Fibroblast of skin of right quadriceps (primary cell): ENCODE measurements at places on chromosomes 4 and X.

GRCh38 chr4:38785901-38786402 is 3.2 kb upstream of the TLR10 start:
- no peak for DNase-seq

DNA sequence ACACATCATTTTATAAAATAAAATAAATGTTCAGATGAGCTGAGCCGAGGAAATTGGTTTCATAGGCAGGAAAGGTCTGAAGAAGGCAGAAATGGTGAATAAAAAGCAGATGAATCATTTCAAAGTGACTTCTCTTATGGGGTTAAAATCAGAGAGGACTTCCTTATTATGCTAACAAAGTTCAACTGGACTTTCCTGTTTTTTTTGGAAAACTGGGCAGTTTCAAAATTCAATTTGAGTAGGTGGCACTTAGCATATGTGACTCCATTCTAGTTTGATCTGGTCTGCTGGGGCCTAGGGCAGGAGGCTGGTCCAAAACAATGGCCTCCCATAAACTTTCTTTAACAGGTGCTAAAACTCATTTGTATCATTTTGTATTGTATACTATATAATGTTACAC is 1794.9 kb upstream of the TENM3 start:
- DNase-seq: no peak

DNA sequence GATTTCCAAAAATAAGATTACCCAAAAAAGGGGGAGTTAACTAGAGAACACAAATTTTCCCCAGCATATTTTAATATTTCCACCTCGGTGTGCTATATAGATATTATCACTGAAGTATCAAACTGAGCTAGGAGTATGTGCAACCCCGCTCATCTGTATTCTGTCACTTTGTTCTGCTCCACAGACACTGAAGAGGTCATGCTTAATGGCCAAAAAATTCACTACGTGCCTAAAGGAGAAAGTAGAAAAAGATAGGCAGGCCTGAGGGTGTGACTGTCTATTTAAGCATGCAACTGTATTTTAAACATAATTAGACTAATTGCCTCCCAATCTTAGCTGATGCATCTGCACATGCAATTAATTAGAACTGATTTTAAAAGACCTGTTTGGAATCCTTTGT is 24.5 kb downstream of the SH3RF1 start:
- DNase-seq: no peak

- peak; percentile 3 for DNase-seq
These were observed 478.9 kb downstream of the KCNIP4 start for GRCh38 chr4:21469438-21470300.

- DNase-seq: no peak
These were observed 70.3 kb downstream of the SCD5 start for GRCh38 chr4:82728301-82728700.

DNA sequence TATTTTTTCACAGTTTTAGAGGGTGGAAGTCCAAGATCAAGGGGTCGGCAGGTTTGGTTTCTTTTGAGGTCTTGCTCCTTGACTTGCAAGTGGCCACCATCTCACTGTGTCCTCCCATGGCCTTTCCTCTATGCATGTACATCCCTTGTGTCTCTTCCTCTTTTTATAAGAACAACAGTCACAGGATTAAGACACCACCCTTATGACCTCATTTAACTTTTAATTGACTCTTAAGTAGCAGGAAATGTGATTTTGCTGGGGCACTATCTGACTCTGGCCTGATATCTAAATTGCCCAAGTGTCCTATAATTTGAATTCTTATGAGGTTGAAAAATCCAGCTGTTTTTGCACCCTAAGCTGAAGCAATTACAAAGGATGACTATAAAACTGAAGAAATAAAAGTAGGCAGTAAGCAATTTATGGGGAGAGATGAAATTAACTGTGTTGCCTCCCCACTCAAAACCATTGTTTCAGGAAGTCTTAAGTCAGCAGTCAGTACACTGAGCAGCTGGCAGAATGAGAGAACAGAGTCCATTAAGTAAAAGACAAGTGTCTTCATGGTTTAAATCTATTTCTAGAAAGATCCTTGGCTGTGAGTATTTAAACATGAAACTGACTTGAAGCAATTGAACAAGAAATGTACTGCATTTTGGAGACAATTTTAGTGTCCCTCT is 601.3 kb downstream of the SPRY1 start:
- no peak for DNase-seq
